ENCODE measurements at places on chromosomes 16 and 17.

- DNase-seq: no peak
Observed at GRCh38 chr17:34620458-34620857, 41.1 kb downstream of the TMEM132E start.

GRCh38 chr16:56233795-56234566, 42.7 kb downstream of the GNAO1 start:
- no peak for DNase-seq

DNA sequence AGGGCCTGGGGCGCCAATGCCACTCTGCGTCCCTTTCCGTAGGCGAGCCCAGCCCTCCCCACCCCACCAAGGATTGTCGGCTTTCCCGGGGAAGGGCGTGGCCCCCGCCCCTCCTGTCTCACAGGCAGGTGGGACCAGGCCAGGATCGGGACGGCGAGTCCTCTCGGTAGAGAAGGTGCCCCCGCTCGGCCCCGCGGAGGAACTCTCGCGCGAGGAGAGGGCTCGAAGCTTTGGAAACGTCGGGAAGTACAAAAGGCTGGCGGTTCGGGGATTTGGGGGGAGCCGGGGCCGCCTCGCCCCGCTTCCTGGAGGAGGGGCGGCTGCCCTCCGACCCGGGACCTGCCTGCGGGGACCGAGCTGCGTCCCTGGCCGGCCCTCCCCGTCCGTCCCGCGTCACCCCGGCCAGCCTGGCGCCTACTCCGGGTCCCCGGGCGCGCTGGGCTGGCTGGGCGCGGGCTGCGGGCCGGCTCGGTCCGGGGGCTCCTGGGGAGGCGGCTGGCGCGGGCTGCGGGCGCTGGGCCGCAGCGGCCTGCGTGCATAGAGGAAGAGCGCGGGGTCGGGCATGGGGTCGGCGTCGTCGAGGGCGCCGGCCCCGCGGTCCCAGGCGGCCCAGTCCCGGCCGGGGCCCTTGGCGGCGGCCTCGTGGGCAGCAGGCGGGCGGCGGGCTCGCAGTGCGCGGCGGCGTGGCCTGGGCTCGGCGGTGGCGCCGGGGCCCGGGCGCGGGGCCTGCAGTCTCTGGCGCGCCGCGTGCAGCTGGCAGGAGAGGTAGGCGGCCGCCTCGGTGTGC, 12.6 kb upstream of the CLUH start:
- DNase-seq: no peak

DNA sequence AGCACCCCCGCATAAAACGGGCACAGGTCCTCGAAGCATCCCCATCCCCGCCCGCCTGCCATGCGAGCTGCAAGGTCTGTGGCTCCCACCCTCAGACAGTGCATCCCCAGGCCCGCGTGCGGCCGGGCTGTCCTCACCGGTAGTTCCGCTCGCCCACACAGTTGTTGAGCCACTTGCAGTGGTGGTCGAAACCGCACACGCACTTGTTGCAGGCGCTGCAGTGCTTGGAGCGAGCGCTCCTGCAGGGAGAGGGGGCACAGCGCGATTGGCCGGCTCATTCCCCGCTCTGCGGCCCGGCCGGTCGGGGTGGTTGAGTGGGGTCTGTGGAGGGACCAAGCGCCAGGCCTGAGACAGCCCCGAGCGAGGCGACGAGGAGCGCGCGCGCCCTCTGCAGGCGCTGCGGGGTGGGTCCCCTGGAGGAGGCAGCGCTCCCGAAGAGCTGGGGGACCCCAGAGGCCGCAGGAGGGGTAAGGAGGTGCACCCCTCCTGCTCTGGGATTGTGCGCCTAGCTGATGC, 6.0 kb upstream of the TPPP3 start:
- DNase-seq: peak; percentile 75

DNA sequence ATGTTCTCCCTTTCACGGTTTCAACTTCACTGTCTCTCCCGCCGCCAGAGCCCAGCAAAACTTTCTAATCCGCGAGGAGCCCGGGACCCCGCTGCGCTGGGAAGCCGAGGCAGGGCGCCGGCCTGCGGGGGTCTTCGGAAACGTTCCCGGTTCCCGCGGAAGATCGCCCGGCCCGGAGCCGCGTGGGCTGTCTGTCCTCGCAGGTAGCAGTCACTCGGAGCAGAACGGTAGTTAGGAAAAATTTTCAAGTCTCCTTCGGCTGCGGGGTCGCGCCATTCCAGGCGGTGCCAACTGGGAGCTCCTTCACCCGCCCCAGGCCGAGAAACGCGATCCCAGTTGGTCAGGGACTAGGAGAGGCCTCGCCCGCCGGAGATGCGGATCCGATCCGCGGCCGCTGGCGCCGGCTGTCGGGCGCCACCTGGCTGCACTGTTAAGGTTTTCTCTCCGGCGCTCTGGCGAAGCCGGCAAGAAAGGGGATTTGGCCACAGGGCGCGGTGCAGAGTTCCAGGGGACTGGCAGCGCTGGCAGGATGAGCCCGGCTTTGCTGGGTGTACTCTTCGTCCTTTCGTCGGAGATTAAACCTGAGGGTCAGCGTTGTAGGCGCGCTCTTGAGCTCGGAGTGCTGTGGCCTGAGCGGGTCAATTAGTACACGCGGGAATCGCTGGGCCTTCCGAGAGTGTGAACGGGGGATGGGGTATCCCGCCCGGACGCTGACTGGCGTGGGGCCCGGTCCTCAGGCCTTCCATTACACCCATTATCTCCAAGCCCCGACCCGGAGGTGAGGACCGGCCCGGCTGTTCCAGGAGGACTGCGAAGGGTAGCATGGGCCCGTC, 135.4 kb downstream of the KCNJ12 start:
- peak; percentile 92 for DNase-seq

DNA sequence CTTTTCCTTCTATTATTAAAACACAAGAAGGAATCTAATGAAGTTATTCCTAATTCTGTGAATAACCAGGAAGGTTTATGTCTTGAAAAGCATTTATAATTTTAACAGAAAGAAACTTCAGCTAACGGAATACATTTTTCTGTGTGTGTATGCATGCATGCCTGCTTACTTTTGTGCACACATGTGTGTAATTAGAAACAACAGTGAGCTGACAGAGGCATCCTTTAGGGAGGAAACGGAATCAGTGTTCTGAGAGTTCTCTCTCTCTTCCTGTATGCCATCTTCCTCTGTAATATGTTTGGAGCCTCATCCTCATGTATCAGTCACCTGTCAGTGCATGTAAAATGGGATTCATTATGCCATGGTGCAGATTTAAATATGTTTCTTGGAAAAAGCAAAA, 107.0 kb downstream of the MAP2K4 start:
- DNase-seq: no peak

All from cardiac septum (tissue), 1 donor.